ENCODE measurements at places on chromosomes 12 and 14.

- no peak for DNase-seq
These were observed 10.3 kb downstream of the KRT75 start for GRCh38 chr12:52423661-52424500.

DNA sequence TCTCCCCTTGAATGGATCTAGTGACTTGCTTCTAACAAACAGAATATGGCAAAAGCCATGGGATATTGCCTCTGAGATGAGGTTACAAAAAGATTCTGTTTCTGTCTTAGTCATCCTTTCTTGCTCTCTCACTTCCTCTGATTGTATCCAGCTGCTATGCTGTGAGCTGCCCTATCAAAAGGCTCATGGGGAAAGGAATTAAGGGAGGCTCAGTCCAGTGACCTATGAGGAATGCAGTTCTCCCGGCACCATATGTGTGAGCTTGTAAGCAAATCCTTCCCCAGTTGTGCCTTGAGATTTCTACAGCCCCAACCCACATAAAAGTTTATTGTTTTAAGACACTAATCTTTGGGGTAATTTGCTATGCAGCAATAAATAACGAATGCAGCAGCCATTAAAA lies 183.1 kb downstream of the KLHL28 start:
- no peak for DNase-seq

DNA sequence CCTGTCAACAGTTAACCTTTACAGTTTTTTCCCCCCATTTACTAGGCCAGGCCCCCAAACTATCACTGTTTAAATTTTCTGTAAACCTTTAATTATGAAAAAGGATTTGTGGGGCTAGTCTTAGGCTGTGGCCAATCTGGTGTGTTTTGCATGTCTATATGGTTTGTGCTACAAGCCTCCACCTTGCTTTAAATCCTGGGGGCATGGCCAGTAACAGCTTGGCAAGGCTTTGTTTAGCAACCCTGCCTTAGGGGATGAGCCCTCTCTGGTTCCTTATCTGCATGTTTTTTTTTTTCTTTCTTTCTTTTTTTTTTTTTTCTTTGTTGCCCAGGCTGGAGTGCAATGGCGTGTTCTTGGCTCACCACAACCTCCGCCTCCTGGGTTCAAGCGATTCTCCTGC lies 102.7 kb downstream of the KCNMB4 start:
- DNase-seq = no peak

GRCh38 chr12:32997471-32997870 lies 100.9 kb upstream of the PKP2 start:
- DNase-seq = no peak

DNA sequence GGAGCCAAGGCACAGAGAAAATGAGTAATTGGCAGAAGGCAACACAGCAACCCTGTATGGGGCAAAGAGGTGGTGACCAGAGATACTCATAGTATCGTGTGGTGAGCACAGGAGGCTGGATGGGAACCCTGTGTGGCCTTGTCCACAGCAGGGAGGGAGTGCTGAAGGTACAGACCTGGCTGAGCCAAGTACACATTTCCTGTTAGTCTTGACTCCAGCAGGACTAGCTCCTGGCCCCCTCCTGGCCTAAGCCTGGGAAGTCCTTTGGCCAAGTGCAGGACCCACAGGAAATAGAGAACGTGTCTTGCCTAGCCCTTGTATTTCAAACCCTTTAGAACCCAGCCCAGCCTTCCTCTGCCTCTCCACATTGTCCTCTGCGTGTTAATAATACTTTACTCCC lies 289.8 kb upstream of the PWP1 start:
- no peak for DNase-seq

- no peak for DNase-seq
These were observed 209.1 kb downstream of the FOXN3 start for GRCh38 chr14:89207925-89208328.
